ENCODE measurements at places on chromosomes 16 and 17.
A peak's percentile ranks its signal among the peaks of the same experiment; 100 is the strongest.

GRCh38 chr16:11587643-11588247 is 1.0 kb upstream of the LITAF start:
- DNase-seq: no peak

DNA sequence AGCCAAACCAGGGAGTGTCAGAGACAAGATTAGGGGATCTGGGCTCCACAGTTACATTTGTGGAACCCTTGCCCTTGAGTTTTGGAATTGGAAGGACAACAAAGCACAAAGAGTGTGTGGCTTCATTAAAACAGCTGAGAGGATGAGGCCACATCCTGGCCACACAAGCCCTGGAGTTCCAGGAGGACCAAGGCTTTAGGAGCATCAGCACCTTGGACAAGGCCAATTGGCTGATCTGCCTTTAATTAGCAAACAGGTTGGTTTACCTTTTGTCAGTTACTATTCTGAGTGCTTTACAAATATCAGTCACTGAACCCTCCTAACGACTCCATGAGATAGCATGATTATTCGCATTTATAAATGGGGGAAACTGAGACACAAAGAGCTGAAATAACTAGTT is 54.7 kb downstream of the SLC6A2 start:
- DNase-seq: no peak

GRCh38 chr16:2507052-2507659 is 6.6 kb upstream of the ATP6V0C start:
- no peak for DNase-seq

- no peak for DNase-seq
Observed at GRCh38 chr16:28522792-28523191, 16.0 kb downstream of the NUPR1 start.

DNA sequence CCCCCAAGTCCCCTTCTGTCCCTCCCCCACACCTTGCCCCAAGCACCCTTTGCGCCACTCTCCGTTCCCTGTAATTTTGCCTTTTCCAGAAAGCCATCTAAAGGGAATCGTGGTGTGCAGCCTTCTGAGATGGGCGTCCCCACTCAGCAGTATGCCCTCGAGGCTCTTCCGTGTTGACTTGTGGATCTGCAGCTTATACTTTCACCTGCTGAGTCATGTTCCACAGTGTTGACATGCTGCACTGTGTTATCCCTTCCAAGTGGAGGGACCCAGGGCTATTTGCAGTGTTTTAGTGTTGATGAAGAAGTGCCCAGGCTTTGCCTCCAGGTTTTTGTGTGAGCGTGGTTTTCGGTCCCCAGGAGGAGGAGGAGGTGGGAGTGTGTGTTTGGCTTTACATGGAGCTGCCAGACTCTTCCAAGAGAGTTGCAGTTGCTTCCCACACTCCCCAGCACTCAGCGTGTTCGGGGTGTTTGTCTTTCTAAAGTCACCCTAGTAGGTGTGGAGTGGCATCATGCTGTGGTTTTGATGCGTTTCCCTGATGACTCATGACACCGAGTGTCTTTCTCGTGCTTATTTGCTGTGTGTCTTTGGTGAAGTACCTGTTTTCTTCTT is 32.1 kb upstream of the JPT2 start:
- no peak for DNase-seq

DNA sequence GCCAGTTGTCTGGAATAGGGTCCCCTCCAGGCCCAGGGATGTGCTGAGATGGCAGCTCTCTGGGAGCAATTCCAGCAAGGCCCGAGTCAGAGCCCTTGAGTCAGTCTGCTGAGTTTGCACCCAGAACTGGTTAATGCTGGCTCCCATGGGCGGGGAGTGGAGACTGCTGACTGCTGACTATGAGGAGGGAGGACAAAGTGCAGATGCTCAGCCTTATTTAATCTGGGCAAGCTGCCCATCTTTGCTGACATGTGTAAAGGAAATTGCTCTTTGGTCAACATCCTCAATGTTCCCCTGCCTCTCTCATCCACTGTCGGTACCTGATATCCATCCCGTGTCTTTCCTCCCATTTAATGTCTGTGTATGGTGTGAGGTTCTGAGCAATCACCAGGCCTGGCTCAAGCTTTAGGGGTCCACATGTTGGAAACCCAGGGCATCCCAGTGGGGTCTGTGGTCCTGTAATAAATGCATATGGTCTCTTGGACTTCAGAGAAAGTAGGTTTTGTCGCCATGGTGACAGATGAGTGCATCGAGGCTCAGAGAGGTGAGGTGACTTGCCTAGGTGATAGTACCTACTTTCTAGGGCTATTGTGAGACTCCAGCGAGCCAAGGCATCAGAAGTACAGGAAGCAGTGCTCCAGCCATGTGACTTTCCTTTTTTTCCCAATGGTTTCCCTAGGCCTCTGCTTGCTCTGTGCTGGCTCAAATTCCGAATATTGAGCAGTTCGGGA is 20.0 kb upstream of the RNF135 start:
- no peak for DNase-seq

- DNase-seq: no peak
Observed at GRCh38 chr17:59725691-59726090, 18.2 kb downstream of the VMP1 start.

- no peak for DNase-seq
Observed at GRCh38 chr17:72604518-72604917, 483.7 kb downstream of the SOX9 start.

DNA sequence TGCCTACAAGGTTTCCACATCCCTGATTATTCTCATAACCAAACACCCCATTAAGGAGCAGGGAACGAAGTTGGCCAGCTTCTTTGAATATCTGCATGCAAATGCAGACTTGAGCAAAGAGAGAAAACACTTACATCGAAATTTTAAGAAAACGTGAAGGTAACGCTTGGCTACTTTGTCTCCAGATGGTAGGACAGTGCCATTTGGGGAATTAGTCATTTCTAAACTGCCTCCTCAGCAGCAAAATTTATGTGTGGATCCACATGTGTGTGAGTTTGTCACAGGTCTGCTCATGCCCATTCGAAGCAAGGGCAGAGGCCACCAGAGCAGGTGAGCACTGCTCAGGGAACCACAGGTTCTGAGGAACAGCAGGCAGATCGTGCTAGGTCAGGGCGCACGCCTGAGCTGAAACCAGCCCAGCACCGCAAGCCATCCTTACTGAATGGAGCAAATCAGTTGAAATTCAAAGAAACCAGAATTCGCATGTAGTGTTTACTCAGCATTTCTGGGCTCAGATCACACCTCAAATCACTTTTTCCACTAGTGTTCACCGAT is 80.1 kb downstream of the SOCS1 start:
- peak; percentile 39 for DNase-seq

- no peak for DNase-seq
Observed at GRCh38 chr16:3670711-3671110, 16.2 kb downstream of the DNASE1 start.

GRCh38 chr17:80922580-80923160 is 69.0 kb upstream of the CHMP6 start:
- DNase-seq: no peak

- DNase-seq: no peak
Observed at GRCh38 chr16:86432691-86433090, 77.6 kb upstream of the FOXF1 start.

- DNase-seq: no peak
Observed at GRCh38 chr16:66361604-66362135, 4.8 kb upstream of the CDH5 start.

DNA sequence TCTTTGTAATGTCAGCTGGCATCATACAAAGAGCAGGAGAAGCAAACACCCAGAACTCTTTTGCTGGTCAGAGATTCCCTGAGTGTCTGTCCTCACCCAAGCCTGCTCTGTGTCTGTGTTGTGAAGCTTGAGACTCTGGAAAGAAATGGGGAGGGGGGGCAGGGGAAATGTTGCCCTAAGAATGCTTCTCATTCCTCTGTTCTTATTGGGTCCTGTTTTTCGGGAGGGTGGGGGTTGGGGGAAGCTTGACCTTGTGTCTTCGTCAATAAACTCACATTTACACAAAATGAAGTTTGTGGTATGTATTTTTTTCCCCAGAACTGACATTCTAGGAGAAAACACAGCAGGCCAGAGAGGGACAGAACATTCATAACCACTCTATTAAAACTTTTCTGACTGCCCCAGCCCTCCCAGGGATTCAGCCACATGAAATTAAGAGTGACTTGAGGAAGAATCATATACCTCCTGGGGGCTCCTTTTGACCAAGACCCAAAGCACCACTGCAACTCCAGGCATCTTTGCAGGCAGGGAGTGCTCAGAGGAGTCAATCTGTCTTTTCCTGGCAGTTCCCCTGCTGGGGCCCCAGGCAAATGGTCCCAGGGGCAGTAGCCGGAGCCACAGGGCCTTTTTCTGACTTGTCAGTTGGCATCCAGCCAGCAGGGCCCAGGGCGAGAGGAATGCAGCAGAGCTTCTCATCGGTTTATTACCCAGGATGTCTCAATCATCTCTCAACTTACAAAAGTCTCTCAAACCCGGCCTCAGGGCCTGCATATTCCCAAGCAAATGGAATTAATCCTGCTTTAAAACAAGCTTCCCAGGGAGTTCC is 5.1 kb upstream of the RASL10B start:
- DNase-seq: no peak

DNA sequence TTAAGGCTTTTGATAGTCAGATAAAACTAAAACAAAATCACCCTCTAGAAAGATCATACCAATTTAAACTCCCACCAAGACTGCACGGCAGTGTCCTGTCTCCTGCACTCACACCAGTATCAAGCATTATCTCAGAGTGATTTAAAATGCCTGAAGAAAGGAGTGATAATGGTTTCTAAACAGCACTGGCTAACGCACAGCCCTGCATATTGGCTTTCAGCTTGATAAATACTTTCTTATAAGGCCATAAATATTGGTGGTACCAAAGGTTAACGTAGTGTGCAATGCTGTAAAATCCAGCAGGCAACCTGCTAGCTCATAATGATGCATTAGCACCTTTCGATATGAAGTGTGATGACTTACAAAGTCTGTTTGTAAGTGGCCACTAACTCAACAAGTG is 214.3 kb downstream of the RBFOX1 start:
- no peak for DNase-seq

DNA sequence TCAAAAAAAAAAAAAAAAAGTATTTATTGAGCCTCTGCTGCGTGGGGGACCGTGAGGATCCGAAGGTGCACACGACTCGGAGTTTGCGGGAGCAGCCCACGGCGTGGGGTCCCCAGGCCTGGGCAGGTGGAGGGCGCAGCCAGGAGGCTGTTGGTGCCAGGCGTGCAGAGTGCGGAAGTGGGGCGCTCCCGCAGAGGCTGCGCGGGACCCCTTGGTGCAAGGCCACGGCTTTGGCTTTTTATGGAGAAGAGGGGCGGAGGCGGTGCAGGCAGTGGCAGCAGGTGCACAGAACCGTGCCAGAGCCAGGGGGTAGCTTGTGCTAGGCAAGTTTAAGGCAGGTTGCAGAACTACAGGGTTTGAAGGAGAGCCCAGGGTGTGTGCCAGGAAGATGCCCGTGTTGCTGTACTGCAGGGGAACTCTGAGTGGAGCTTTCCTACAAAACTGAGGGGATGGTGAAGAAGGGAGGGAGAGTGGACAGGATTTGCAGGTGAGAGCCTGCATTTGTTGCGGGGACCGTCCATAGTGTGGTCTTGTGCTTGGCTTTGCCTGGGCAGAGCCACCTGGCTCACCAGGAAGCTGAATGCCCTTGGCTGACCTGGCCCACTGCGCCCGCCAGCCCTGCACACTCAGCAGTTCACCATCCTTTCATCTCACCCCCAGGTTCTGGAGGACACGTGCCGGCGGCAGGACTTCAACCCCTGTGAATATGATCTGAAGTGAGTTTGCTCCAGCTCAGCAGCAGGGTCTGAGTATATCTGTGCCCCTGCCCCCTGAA is 1.3 kb downstream of the ASPSCR1 start:
- no peak for DNase-seq

DNA sequence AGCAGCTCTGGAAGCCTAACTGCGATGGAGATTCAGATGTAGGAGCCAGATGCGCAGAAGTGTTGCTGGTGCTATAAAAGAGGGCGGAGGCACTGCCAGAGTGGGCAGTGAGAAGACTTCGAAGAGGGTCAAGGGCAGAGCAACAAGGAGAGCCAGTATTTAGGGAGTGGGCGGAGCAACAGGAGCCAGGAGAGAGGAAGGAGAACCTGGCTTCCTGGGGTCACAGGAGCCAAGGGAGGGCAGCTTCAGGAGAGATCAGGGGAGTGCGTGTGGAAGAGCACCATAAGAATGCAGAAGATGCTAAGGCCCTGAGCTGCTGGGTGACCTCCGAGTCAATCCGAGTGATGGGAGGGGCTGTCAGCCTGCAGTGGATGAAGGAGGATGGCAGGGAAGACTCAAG is 14.4 kb upstream of the MRPS23 start:
- DNase-seq: no peak

DNA sequence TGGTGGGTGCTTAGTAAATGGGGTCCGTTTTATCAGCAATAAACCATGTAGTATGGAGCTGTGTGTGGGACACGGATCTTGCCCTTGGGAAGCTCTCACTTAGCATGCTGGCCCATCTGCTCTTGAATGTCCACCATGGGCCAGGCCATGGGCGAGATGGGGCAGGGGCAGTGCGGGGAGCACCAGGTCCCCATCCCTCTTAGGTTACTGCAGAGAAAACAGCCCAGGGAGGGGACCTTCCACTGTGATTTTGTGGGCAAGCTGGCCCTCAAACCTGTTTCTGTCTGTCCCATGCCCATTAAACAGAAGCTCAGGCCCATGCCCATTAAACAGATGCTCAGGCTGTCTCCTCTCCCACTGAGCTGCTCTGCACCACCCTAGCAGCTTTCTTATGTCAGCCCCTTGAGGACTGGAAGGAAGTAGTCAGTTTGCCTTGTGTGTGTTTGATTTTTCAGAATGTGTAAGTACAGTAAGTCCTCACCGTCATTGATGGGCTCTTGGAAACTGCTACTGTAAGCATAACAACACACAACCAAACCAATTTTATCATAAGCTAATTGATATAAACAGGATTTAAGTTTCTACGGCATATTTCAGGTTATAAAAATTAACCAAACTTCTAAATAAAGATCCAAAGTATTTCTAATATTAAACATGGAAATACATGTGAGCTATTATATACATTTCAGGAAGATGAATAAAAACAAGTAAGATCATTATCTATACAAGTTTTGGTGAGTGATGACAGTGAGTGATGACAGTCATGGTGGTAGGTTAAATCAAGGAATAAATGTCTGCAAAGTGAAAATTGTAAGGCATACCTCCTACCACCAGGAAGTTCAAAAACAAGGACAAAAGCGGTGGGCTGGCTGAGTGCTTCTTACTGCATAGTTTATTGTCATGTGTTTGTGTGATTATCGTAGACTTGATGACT is 11.5 kb downstream of the MPRIP start:
- no peak for DNase-seq

DNA sequence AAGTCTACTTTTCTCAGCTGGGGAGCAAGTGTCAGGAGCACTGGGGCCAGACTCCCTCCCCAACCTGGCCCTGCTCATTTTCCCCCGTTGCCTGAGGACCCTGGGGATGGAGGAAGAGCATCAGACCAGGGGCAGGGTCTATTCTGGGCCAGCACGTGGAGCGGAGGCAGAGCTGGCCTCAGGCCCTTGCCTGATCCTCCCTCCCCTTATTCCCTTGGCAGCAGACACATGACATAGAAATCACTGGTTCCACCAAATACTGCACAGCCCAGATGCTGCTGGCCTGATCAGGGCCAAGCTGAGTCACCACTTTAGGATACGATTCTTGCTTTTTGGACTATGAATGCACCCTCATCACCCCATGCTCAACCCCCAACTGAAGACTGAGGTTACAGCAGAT is 15.8 kb upstream of the AGRP start:
- no peak for DNase-seq

- no peak for DNase-seq
Observed at GRCh38 chr17:64103391-64104364, 26.3 kb downstream of the ERN1 start.

GRCh38 chr16:75099075-75099667 is 17.4 kb downstream of the LDHD start:
- no peak for DNase-seq

GRCh38 chr17:37848690-37849616 is 75.3 kb upstream of the TBC1D3K start:
- no peak for DNase-seq

- no peak for DNase-seq
Observed at GRCh38 chr17:40457369-40457768, 14.1 kb downstream of the IGFBP4 start.

Data from stimulated activated CD8-positive, alpha-beta memory T cell treated with anti-CD3 and anti-CD28 coated beads, Interleukin-2, amount 100 ng/mL, for 48 hours (primary cell).